Dermis blood vessel endothelial cell (primary cell): ENCODE measurements at places on chromosomes 6 and 20. TPM values are rescaled to one million over a fixed set of nuclear protein-coding genes. Genes with fewer than 3 reads are reported as not detected.

ESR1 gene
- not detected in 2 replicates for total RNA-seq

NCOA5 gene
- 16.7 and 18.6 TPM in 2 replicates for total RNA-seq

PLCB4 gene
- 9.9 and 13.8 TPM in 2 replicates for total RNA-seq

ARG1 gene
- 0.19 TPM in 1 of 2 replicates, not detected in the other for total RNA-seq

PTK6 gene
- under 0.01 and 0.05 TPM in 2 replicates for total RNA-seq

CST4 gene
- not detected in 2 replicates for total RNA-seq

PPIL6 gene
- total RNA-seq: 0.34 and 0.65 TPM in 2 replicates

ZNF341 gene
- 1.9 and 2.4 TPM in 2 replicates for total RNA-seq

BEND6 gene
- 0.14 and 0.34 TPM in 2 replicates for total RNA-seq

SLA2 gene
- total RNA-seq: not detected in 2 replicates

TPD52L1 gene
- total RNA-seq: 10.7 and 10.8 TPM in 2 replicates

TP53TG5 gene
- not detected in 2 replicates for total RNA-seq

C20orf144 gene
- 0.05 TPM in 1 of 2 replicates, not detected in the other for total RNA-seq

GPX5 gene
- total RNA-seq: not detected in 2 replicates
